Activated CD8-positive, alpha-beta T cell treated with anti-CD3 and anti-CD28 coated beads for 36 hours (primary cell): ENCODE measurements at places on chromosomes 1 and 21. TPM values are rescaled to one million over a fixed set of nuclear protein-coding genes. Genes with fewer than 3 reads are reported as not detected.

DNA sequence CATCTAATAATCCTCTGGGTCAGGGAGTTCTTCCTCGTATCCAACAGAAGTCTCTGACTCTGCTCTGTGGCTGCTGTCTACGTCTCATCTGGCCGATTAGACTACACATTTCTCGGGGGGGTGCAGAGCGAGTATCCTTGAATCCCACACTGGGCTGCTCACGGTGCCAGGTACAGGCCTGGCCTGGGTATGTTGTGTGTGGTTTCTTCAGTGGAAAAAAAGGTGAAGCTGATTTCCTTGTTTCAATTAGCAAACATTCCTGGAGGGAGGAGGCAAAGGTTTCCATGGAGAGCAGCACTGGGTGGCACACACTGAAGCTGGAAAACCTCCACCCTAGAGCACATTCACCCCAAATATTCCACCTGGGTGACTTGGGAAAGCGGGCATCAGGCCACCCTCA lies 2.0 kb upstream of the RAB7B start:
- no peaks in the 10 kb centered on the region for H3K36me3 ChIP-seq
- H3K27ac ChIP-seq, result no peak overlapping the region
- H3K4me1 ChIP-seq, result peaks cover 20% of the 10 kb centered on the region

DNA sequence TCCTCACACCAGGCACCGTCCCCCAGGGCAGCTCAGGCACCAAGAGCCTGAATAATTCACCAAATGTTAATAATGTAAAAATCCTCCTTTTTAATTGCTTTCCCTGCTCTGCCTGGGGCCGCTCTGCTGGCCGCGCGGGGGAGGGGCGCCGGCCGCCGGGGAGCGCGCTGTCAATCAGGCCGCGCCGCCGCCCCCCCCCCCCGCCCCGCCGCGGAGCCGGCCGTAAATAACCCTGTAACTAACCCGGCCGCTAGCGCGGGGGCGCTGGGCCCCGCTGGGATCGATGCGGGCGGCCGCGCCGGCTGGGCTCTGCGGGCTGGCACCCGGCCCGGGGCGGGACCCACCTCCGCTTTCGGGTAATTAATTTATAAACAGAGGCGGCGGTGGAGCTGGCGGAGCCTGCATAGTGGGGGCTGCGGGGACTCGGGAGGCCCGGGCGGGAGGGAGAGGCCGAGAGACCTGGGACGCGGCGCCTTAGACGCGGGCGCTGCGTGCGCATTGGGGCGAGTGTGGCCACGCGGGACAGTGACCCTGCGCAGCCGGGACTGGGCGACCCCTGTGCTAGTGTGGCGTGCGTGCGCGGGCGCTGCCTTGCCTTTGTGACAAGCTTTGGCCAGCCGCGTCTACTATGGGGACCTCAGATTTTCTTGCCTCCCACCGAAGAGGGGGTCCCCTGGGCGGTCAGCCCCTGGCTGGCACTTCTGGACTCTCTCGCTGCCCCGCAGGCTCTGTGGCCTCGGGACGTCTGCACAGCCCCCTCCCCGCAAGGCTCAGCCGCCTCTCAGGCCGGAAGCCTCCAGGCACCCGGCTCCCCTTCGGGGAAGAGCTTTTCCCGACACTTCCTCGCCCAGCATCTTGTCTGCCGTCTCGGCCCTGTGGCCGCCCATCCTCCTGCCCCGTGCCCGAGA lies 16.6 kb downstream of the SAMD11 start:
- peaks cover 4% of the 10 kb centered on the region for H3K4me1 ChIP-seq
- peak; percentile 47 for DNase-seq
- H3K27me3 ChIP-seq, result peaks cover 26% of the 10 kb centered on the region
- peaks cover 6% of the 10 kb centered on the region for H3K36me3 ChIP-seq

DNA sequence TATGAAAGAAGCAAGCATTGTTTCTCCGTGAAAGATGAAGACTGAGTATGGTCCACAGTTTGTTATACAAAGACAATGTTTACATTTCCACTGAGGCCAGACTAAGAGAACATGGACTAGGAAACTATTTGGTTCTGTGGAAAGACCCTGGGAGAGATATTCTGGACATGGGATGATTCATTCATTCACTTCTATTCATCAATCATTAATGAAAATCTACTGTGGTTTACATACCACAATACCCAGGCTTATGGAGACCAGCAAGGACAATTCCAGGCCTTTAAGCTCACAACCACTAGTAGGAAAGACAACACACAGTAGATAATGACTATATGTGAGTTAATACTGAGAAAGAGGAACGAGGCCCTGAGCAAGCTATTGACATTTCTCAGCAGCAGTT lies 125.4 kb downstream of the TBX15 start:
- no peak overlapping the region for H3K4me3 ChIP-seq
- H3K27me3 ChIP-seq, result no peaks in the 10 kb centered on the region
- no peaks in the 10 kb centered on the region for H3K4me1 ChIP-seq
- no peak for DNase-seq
- no peaks in the 10 kb centered on the region for H3K36me3 ChIP-seq

DNA sequence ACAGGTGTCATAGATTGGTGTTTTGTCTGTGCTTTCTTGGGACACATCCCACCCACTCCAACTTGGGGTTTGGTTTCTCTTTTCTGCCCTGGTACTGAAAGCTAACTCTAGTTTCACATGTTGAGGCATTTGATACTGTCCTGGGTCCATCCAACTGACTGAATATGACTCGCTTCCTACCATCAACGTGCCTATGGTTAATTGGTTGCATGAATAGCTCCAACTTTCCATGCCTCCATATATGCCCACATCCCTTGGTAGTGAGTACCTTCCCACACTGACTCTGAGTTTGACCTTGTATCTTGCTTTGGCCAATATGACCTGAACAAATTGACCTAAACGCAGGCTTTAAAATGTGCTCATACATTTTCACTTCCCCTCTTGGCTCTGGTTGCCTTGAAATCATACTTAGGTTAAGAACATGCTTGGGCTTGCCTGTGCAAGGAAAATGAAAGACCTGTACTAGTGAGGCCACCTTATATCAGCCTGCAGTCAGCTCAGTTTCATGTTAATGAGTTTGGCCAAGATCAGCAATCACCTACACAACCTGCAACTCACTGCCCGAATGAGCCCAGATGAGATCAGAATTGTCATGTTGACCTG lies 81.0 kb upstream of the KCNK2 start:
- no peaks in the 10 kb centered on the region for H3K4me1 ChIP-seq
- no peak overlapping the region for H3K4me3 ChIP-seq
- no peaks in the 10 kb centered on the region for H3K36me3 ChIP-seq
- no peak overlapping the region for H3K27ac ChIP-seq

- H3K4me1 ChIP-seq, result no peaks in the 10 kb centered on the region
- no peak overlapping the region for H3K27ac ChIP-seq
- no peak overlapping the region for H3K4me3 ChIP-seq
- peaks cover 2% of the 10 kb centered on the region for H3K27me3 ChIP-seq
- H3K36me3 ChIP-seq, result no peaks in the 10 kb centered on the region
- DNase-seq, result no peak
Measured at GRCh38 chr1:55868026-55868425, 652.9 kb upstream of the USP24 start.

DNA sequence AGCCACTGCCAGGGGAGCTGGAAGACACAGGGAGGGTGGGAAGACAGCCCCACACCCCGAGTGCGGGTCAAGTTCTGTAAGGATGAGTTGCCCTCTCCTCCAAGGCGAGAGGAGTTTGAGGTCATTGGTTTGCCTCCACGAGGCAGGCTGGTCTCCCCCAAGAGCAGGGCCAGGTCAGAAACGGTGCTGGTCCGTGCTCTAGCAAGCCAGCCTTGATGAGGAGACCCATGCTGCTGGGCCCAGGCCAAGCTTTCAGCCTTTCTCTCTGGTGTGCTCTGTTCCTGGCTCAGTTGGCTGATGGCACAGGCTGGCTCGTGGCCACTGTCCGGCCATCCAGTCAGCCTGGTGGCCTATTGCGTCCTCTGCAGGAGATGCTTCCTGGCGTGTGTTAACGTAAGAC lies 12.0 kb upstream of the PCBP3 start:
- no peaks in the 10 kb centered on the region for H3K36me3 ChIP-seq
- no peak overlapping the region for H3K4me3 ChIP-seq
- no peaks in the 10 kb centered on the region for H3K27me3 ChIP-seq
- H3K27ac ChIP-seq, result no peak overlapping the region

GRCh38 chr1:29810121-29811120 lies 574.1 kb downstream of the PTPRU start:
- H3K27ac ChIP-seq, result no peak overlapping the region
- H3K36me3 ChIP-seq, result no peaks in the 10 kb centered on the region
- DNase-seq, result no peak
- peaks cover 2% of the 10 kb centered on the region for H3K27me3 ChIP-seq
- H3K4me1 ChIP-seq, result no peaks in the 10 kb centered on the region

DNA sequence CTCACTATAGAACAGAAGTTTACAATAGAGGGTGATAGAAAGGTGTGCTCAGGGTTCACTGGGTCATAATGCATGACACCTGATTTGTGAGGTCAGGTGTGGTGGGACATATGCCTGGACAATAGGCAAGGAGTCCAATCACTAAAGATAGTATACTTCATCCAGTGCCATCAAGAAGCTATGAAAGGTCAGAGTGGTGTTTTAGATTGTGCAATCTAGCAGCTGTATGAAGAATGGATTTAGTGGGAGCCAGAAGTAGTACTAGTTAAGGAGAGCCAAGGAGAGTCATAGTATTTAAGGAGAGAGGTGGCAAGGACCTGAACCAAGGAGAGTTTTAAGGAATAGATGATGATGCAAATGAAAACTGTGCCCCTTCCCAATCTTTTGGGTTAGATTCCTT lies 80.6 kb upstream of the C1orf105 start:
- no peaks in the 10 kb centered on the region for H3K27me3 ChIP-seq
- H3K4me3 ChIP-seq, result no peak overlapping the region
- no peak for DNase-seq
- peaks cover 44% of the 10 kb centered on the region for H3K4me1 ChIP-seq
- H3K27ac ChIP-seq, result no peak overlapping the region
- H3K36me3 ChIP-seq, result no peaks in the 10 kb centered on the region

DNA sequence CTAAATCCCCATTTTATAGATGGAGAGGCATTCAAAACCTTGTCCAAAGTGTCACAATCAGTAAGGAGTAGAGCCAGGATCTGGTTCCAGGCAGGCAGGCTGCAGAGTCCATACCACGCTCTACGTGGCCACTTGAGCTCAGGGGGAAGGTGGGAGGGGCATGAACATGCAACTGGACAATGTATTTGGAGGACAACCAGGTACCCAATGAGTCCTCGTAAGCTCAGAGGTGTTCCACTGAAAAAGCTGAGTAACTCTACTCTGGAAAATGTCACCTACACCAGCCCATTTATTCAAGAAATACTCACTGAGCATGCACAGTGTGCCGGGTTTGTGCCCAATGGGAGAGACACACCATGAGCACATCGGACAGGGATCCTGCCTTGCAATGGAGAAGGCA lies 11.2 kb upstream of the GUCA2B start:
- no peak overlapping the region for H3K4me3 ChIP-seq
- peaks cover 23% of the 10 kb centered on the region for H3K27me3 ChIP-seq
- H3K36me3 ChIP-seq, result no peaks in the 10 kb centered on the region
- no peak for DNase-seq
- peaks cover 6% of the 10 kb centered on the region for H3K4me1 ChIP-seq

- no peak overlapping the region for H3K27ac ChIP-seq
- no peaks in the 10 kb centered on the region for H3K36me3 ChIP-seq
- H3K27me3 ChIP-seq, result peaks cover 18% of the 10 kb centered on the region
- no peaks in the 10 kb centered on the region for H3K4me1 ChIP-seq
Measured at GRCh38 chr1:11563560-11564069, 84.7 kb downstream of the DISP3 start.

- H3K4me3 ChIP-seq, result no peak overlapping the region
- H3K4me1 ChIP-seq, result no peaks in the 10 kb centered on the region
Measured at GRCh38 chr1:191788551-191788950, 369.7 kb upstream of the RGS18 start.

- no peak overlapping the region for H3K4me3 ChIP-seq
- no peak overlapping the region for H3K27ac ChIP-seq
- H3K27me3 ChIP-seq, result no peaks in the 10 kb centered on the region
- no peak for DNase-seq
- H3K4me1 ChIP-seq, result peaks cover 16% of the 10 kb centered on the region
Measured at GRCh38 chr1:247056071-247056470, 22.5 kb downstream of the ZNF670 start.

DNA sequence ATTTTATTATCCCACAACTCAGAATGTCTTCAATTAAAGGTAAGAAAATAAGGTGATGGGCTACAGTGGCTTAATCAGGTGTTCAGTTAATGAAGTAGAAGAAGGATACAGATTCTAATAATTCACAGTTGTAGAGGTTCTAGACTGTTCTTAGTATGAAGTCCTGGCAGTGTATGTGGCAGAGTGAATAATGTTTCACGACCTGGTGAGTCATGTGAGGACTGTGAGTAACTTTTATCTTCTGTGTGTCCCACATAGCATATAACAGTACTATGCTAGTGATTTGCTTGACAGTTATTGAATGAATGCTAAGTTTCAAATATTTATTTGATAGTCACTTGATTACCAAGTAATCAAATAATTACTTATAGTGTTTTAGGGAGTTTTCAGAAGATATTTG lies 20.0 kb downstream of the SLC16A4 start:
- peaks cover 18% of the 10 kb centered on the region for H3K36me3 ChIP-seq
- H3K27ac ChIP-seq, result peak overlapping the region; percentile 46
- no peak overlapping the region for H3K4me3 ChIP-seq

Gene KCNJ9
- not detected for total RNA-seq

Gene CFHR1
- not detected for total RNA-seq

Gene SLC30A7
- total RNA-seq, result 36.1 TPM

Gene DISC1
- total RNA-seq, result 5.0 TPM

Gene FAM151A
- not detected for total RNA-seq

Gene OR6K3
- total RNA-seq, result not detected

Gene FMO5
- total RNA-seq, result not detected
